Trophoblast cell (in vitro differentiated cells and primary cell): ENCODE measurements at places on chromosomes 2 and 18.

GRCh38 chr2:161847910-161848309, 223.7 kb downstream of the SLC4A10 start:
- H3K27me3 ChIP-seq = no peaks in the 10 kb centered on the region
- no peak overlapping the region for H3K4me3 ChIP-seq
- H3K36me3 ChIP-seq = no peaks in the 10 kb centered on the region
- no peaks in the 10 kb centered on the region for H3K4me1 ChIP-seq
- no peak overlapping the region for H3K27ac ChIP-seq

DNA sequence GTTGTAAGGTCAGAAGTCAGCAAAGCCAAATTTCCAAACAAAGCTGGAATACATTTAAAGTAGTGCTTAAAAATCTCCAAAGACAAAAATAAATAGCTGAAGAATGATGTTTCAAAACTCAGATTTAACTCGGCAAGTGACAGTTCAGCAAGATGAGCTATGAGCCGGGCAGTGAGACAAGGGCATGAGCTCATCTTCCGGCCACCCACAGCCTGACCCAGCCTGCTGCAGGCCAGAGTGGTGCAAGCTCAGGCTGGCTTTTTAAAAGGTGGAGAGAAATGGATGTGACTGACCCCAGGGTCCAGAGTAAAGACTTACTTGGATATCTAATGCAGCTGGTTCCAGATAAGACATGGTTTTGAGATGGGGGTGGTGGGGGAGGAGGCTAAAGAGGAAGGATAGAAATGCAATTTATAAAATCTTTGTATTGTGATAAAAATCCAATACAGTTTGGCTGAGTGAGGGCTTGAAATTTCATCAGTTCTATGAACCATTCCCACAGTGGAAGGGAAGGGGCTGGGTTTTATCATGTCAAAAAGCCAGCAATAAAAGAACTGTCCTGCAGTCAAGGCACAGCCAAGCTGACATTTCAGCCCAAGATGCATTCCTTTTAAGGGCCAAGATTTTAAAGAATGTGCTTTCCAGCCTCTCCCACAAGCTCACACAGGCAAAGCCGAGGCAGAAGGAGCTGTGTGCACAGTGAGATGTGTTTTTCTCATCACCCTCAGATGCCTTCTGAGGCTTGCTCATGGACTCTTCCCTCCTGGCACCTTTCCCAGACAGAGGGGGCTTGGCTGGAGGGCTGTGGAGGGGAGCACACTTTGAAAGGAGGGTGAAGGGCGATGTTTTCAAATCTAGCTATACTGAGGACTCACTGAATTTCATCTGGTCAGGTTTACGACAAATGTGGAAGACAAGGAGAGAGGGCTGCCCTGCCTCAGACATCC, 97.9 kb upstream of the KLHL29 start:
- H3K27ac ChIP-seq = peak overlapping the region; percentile 89
- H3K4me3 ChIP-seq = no peak overlapping the region
- no peaks in the 10 kb centered on the region for H3K36me3 ChIP-seq
- peak; percentile 58 for DNase-seq
- no peaks in the 10 kb centered on the region for H3K27me3 ChIP-seq

DNA sequence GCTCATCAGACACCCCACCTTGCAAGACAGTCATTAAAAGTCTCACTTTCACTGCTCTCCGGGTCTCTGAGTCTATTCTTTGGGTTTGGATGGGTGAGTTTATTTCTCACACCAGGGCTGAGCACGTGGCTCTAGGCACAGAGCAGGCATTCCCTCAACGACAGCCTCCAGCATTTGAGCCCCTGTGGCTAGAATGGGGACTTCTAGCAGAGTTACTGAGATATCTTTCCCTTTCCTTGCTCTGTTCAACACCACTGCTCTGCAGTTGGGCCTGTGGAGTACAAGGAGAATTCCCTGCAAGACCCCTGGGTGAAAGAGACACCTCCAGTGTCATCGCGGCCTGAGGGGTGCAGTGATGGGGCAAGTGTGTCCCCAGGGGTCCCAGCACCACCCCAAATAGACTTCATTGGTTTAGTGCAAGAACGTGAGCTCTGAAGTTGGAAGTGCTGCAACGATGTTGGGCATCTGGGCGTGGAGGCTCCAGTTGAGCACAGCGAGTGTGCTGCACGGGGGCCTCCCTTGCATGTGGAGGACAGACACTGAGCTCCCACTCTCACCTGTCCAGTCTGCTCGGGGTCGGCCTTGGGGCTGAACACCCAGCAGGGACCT, 184.1 kb upstream of the HS6ST1 start:
- H3K36me3 ChIP-seq = no peaks in the 10 kb centered on the region
- no peak for DNase-seq
- no peaks in the 10 kb centered on the region for H3K27me3 ChIP-seq
- no peak overlapping the region for H3K4me3 ChIP-seq
- H3K4me1 ChIP-seq = no peaks in the 10 kb centered on the region

DNA sequence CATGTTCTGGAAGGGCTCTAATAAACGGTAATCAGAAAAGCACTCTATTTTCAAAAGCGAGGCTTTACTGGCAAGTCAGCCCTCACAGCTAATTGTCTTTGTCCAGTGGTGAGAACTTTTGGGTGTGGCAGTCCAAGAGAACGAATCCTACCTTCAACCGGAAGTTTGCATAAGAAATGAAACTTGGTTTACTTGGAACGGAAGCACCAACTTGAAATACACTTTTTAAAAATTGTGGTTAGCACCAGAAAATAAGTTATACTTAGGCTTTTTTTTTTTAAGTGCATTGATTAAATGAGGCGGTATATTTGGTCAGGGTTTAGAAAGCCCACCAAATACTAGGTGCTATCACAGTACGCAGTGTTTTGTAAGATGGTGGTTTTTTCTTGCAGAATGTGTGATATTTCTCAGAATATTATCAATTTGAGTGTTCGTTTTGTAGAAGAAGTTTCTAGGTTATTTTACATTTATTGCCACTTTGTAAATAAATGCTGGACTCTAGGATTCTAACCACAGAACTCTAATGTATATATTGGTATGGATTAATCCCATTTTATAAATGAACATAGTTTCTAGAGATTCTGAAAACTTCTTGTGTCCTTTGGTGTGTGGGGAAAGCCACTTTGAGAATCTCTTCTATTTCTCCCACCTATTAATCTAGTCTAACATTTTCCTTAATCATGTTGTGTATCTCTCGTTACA, 1.2 kb downstream of the MYL12A start:
- H3K4me1 ChIP-seq = peaks cover 2% of the 10 kb centered on the region
- no peaks in the 10 kb centered on the region for H3K27me3 ChIP-seq
- no peak overlapping the region for H3K27ac ChIP-seq
- H3K36me3 ChIP-seq = peaks cover 8% of the 10 kb centered on the region
- peak; percentile 63 for DNase-seq
- H3K4me3 ChIP-seq = no peak overlapping the region

- no peaks in the 10 kb centered on the region for H3K4me1 ChIP-seq
- H3K36me3 ChIP-seq = no peaks in the 10 kb centered on the region
- H3K27ac ChIP-seq = no peak overlapping the region
- no peaks in the 10 kb centered on the region for H3K27me3 ChIP-seq
- no peak overlapping the region for H3K4me3 ChIP-seq
Observed at GRCh38 chr18:23369266-23369665, 83.8 kb upstream of the RIOK3 start.

DNA sequence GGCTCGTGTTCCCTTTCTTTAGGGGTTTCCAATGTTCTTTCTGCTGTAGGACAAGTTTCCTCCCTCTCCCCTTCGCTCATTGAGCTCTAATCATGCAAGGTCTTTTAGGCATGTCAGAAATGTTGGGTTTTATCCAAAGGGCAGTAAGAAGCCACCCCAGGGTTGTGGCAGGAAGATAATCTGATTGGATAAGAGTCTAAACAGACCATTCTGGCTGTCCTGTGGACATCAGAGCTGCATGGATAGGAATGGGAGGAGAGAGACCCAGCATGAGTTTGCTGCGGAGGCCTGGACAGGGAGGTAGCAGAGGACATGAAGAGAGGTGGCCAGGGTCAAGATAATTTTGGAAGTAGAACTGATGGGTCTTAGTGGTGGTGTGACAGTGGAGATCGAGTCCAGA, 88.2 kb downstream of the ACKR3 start:
- no peaks in the 10 kb centered on the region for H3K36me3 ChIP-seq
- peaks cover 22% of the 10 kb centered on the region for H3K4me1 ChIP-seq
- H3K27ac ChIP-seq = no peak overlapping the region
- H3K27me3 ChIP-seq = no peaks in the 10 kb centered on the region

- no peak for DNase-seq
- H3K36me3 ChIP-seq = no peaks in the 10 kb centered on the region
- no peaks in the 10 kb centered on the region for H3K27me3 ChIP-seq
- H3K4me3 ChIP-seq = no peak overlapping the region
Observed at GRCh38 chr18:45626330-45627203, 11.3 kb downstream of the SLC14A2 start.

GRCh38 chr2:80001701-80002101, 302.9 kb downstream of the LRRTM1 start:
- no peak overlapping the region for H3K27ac ChIP-seq
- peaks cover 4% of the 10 kb centered on the region for H3K4me1 ChIP-seq
- no peaks in the 10 kb centered on the region for H3K36me3 ChIP-seq
- no peaks in the 10 kb centered on the region for H3K27me3 ChIP-seq
- DNase-seq = no peak

DNA sequence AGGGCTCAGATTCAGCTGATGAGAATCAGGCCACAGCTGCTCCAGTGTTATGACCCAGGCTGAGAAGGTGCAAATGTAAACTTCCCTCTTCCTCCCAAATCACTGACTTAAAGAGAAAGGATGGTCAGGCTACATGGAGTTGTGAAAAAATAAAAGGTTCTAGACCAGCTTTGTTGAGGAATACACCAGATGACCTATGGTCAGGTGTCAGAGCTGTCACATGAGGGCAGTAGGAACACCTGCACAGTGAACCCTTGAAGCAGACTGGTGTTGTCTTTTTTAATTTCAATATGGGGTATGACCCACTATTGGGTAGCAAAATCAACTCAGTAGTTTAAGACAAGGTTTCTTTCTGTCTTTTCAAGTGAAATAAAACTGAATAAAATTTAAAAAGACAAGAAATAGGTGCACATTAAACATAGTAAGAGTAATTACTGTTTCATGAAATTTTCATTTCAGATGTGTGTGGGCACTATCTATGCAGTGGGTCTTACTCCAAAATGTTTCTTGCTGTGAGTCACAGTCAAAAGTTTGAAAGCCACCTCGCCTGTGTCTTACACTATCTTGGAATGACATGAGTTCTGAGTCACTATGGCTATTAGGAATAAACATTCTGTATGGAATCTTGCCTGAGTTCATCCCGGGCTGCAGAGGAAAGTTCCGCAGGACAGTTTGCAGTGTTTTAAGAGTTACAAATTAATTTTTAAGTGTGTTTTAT, 83.6 kb downstream of the ACVR1 start:
- DNase-seq = peak; percentile 44
- H3K4me1 ChIP-seq = peaks cover 4% of the 10 kb centered on the region
- H3K4me3 ChIP-seq = no peak overlapping the region
- H3K27me3 ChIP-seq = no peaks in the 10 kb centered on the region
- H3K36me3 ChIP-seq = peaks cover 2% of the 10 kb centered on the region

GRCh38 chr18:31275722-31276463, 42.1 kb upstream of the DSG1 start:
- peak; percentile 29 for DNase-seq
- H3K36me3 ChIP-seq = no peaks in the 10 kb centered on the region
- no peak overlapping the region for H3K4me3 ChIP-seq
- H3K27me3 ChIP-seq = no peaks in the 10 kb centered on the region
- H3K4me1 ChIP-seq = peaks cover 6% of the 10 kb centered on the region

DNA sequence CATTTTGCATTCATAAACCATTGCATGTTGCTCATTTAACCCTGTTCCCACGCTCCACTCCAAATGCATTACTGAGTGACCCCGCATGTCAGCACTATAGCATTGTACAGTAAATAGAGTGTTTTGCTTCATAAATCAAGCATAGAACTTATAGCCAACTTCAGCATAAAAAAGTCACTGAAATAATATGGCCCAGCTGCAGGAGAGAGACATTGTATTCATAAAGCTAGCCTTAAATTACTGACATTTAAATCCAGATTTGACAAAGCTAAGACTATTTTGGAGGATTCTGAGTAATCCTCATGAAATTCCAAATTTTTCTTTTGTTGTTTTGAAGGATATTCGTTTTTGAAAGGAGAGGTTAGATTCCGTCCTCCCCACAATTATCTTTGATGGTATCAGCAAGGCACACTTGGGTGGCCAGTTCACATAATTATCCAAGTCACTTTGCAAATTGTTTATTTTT, 320.9 kb upstream of the TCF4 start:
- H3K4me3 ChIP-seq = no peak overlapping the region
- no peaks in the 10 kb centered on the region for H3K36me3 ChIP-seq
- DNase-seq = peak; percentile 17
- no peaks in the 10 kb centered on the region for H3K27me3 ChIP-seq

- H3K4me3 ChIP-seq = no peak overlapping the region
- H3K4me1 ChIP-seq = no peaks in the 10 kb centered on the region
- no peaks in the 10 kb centered on the region for H3K36me3 ChIP-seq
- H3K27ac ChIP-seq = no peak overlapping the region
- no peak for DNase-seq
Observed at GRCh38 chr2:239930871-239931771, 94.0 kb downstream of the NDUFA10 start.

DNA sequence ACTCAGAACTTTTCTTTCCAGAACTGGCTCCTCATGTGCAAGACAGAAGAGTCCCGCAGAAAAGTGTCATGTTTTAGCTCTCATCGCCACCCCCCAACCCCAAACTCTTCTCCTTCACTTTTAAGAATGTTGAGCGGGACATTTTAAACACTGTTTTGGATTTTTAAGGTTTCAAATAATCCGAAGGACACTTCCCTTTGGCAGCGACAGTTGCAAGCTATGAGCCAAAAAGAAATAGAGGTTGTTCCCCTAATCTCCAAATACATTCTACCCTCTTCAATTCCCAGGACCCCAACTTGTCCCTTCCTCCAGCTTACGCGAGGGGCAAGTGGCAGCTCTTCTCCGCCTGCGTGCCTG, 678 bp upstream of the UBE2E3 start:
- no peaks in the 10 kb centered on the region for H3K36me3 ChIP-seq
- no peaks in the 10 kb centered on the region for H3K27me3 ChIP-seq
- H3K27ac ChIP-seq = peak overlapping the region; percentile 99
- peaks cover 3% of the 10 kb centered on the region for H3K4me1 ChIP-seq

DNA sequence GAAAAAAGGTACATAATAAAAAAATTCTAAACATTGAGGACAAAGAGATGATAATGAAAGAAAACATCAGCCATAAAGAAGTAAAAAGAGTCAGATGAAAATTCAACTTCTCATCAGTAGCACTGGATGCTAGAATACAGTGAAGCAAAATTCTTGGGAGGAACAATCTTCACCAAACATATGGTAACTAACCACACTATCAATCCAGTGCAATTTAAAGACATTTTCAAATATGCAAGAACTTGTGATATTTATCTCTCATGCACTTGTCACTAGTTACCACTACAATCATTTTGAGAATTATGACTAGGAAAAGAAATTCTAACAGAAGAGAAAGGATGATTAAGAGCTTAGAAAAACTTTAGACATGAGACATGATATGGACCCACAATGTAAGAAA, 127.4 kb downstream of the RTTN start:
- DNase-seq = no peak
- no peaks in the 10 kb centered on the region for H3K27me3 ChIP-seq
- no peaks in the 10 kb centered on the region for H3K36me3 ChIP-seq

DNA sequence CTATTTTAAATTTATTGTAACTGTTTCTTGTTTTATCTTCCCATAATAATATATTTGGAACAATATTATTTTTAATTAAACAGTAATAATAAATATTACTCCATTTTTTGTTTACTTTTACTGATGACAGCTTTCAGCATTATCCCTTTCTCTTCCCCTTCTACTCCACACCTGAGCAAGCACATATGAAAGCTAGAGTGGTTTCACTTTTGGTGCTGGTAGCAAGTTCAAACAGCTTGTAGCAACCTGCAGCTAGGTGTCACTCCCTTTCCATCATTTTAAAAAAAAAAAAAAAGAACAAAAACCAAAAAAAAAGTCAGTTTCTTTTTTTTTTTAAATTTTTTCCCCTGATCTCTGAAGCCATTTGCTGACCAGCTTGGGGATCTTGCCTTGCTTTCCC, 801.8 kb downstream of the CCDC85A start:
- H3K4me3 ChIP-seq = no peak overlapping the region
- H3K4me1 ChIP-seq = no peaks in the 10 kb centered on the region
- no peaks in the 10 kb centered on the region for H3K27me3 ChIP-seq
- H3K27ac ChIP-seq = no peak overlapping the region
